Activated gamma-delta T cell treated with Interleukin-2 at 50 U/mL for 16 hours (primary cell): ENCODE measurements at places on chromosomes 1 and 21.
A peak's percentile ranks its signal among the peaks of the same experiment; 100 is the strongest.

DNA sequence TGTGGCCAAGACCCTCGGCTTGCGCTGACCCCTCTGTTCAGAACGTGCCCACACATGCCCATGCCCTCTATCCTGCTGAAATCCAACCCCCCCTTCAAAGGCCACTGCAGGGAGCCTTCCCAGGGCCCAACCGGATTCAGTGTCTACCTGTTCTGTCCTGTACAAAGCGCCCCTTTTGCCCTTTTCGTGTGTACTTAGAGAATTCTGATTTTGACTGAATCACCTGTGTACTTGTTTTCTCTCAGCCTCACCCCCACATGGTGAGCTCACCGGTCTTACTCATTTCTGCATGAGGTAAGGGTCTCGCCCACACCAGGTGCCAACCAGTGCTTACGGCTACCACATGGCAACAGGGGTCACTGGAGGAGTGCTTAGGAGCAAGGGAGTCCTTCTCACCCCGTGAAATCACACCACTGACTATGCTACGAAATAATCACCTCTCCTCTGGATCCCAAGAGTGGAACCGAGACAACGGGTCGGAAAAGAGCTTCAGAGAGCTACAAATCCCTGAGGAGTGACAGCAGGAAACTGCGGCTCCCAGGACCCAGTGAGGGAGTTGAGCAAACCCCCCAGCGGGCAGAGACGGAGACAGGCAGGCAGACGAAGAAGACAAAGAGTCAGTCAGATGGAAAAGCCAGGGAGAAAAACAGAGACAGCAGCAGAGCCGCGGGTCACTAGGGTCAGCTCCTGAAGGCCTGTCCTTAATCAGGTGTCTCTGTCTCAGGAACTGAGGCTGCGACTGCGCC, 2.1 kb upstream of the S100A2 start:
- DNase-seq = no peak

DNA sequence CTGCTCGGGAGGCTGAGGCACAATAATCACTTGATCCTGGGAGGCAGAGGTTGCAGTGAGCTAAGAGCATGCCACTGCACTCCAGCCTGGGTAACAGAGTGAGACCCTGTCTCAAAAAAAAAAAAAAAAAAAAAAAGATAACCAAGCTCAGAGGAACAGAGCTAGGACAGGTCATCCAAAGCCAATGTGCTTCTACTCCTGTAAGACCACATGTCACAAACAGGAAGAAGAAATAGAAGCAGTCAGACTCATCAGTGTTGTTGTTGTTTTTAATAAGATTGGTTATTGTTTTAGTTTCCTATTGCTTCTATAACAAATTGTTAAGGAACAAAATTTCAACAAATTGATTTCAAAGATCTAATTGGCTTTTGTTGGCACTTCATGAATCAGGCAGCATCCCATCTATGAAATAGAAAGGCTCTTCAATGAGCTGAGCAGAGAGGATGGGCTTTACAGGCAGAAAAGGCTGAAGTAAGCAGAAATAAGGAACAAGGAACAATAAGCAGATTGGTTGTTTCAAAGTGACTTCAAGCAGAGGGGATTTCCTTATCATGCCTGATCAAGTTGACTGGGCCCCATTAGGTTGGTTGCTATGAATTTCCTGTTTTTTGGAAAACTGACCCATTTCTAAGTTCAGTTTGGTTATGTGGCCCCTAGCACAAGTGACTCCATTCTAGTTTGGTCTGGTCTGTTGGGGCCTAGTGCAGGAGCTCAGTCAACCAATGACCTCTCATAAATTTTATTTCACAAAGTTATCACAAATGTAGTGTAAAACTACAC, 6.0 kb upstream of the AKNAD1 start:
- no peak for DNase-seq

DNA sequence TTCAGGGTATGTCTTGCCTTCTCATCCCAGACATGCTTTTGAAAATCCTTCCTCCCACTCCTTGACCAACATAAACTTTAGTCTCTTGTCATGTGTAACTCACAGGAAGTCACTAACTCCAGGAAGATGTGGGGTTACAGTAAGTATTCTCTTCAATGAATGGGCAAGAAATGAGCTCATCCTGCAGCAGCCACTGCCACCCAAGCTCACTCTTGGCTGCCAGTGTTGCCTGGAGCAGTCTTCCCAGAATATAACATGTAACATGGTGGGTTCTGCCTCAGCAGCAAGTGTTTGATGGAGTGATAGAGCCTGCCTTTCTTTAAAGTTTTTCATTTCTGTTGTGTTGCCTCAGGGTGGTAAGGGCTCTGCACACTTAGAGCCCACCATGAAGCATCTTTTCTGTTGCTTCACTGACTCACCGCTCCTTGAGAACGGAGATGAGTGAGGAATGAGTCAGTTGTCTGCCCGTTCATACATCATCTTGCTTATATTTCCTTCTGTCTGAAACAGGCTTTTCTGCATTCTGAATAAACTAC, 187.0 kb downstream of the TPR start:
- no peak for DNase-seq

DNA sequence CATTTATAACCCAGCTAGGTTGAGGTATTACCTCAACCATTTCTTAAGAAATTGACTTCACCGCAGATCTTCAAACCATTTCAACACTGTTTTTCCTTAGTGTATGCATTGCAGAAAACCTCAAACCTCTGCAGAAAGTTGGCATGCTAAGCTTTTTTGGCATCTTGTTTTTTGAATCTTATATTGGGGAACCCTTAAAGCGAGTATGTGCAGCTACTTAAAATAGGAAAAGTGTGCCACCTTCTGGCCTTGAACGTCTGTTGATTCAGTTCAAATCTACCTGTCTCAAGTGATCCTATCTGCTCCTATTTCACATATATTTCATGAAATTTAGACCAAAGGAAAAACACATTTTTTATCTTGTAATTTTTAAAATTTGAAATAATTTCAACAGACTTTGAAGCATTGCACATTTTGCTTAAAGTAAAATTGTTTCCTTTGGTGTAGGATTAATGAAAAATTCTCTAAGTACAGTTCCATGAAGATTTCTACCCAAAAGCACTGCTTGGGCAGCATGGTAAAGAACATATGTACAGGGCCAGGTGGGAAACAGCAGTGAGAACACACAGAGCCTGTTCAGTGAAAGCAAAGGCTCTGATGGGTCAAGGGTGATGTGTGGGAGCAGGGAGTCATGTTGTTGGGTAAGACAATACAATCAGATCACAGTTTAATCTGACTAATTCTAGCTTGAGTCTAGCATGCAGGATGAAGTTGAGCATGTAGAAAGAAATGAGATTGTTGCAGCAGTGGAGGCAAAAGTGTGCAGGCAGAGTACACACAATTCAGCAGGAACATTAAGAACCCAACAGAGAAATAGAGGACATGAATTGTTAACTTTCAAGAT, 17.2 kb downstream of the HENMT1 start:
- DNase-seq = peak; percentile 53

DNA sequence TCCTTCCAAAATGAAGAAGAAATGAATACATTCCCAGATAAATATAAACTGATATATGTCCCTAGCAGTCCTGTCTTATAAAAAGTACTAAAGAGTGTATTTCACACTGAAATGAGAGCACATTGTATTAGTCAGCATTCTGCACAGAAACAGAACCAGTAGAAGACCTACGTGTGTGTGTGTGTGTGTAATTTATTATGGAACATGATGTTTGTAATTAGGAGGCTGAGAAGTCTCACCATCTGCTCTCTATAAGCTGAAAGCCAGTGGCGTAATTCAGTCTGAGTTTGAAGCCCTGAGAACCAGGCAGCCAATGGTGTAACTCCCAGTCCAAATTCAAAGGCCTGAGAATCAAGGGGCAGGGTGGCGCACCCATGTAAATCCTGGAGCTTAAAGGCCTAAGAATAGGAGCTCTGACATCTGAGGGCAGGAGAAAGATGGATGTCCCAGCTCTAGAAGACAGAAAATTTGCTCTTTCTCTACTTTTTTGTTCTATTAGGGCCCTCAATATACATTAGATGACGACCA, 146.5 kb upstream of the LYPLAL1 start:
- DNase-seq = no peak

- DNase-seq = no peak
Observed at GRCh38 chr1:19029191-19030085, 73.0 kb upstream of the IFFO2 start.

DNA sequence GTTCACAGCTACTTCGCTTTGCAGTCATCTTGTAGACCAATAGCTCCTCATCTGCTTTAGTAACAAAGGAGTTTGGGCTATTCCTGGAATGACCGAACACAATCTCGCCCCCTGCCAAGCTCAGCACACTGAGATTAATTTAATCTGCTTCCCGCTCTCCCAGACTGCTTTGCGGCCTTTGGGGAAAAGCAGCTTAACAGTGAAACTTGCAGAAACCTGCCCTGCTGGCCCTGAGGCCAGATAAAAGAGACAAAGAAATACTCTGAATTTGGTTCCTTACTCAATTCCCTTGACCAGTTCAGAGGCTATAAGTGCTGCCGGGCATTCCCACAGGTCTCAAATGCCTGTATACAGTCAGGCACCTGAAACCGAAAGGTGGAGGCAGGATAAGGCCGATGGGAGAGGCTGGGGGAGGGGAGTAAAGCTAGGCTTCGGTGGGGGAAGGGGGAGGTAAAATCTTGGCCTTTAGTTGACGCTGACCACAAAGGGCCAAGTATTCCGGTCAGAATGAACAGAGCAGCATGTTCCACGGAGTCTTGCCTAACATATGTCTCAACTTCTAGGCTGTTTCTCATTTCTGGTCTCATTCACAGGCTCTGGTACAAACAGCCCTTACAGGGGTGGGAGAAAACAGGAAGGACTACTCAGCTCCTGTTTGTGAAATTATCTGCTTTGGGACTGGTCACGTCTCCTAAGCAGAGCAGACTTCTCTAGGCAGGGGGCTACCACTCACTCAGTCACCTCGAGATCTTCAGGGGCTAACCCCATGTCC, 17.7 kb upstream of the A3GALT2 start:
- DNase-seq = no peak

DNA sequence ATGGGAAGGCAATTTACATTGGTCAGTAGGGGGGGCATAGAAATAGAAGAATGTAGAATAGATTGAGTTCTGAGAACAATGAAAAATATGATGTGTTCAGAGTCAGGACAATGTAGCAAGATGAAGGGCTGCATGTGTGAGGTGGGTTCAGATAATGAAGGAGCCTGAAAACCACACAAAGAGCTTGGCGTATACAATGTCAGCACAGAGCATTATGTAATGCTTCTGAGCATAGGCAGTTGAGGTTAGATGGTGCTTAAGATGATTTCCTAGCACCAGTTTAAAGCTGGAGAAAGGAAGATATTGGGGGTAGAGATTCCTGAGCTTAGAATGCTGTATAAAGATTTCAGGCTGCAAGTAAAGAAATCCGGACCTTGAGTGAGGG, 202.0 kb upstream of the SNX7 start:
- no peak for DNase-seq

GRCh38 chr1:54335755-54336108, 70.5 kb downstream of the SSBP3 start:
- no peak for DNase-seq

DNA sequence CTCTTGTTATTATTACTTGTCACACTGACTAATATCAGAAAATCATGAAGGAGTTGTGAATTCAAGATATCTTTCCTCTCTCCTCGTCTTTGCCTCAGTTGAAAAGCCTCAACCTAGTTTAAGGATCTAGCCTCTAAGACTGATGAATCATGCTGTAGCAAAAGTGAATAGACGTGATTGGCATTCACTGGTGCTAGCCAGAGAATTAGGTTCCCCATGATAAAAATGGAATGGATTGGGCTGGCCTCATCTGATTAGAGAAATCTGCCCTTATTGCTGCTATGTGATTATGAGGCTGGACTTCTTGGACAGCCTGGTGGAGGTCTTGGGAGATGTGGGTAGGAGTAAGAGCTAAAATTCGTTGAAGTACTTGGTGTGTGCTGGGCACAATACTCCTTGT, 208.2 kb downstream of the BACH1 start:
- DNase-seq = no peak

DNA sequence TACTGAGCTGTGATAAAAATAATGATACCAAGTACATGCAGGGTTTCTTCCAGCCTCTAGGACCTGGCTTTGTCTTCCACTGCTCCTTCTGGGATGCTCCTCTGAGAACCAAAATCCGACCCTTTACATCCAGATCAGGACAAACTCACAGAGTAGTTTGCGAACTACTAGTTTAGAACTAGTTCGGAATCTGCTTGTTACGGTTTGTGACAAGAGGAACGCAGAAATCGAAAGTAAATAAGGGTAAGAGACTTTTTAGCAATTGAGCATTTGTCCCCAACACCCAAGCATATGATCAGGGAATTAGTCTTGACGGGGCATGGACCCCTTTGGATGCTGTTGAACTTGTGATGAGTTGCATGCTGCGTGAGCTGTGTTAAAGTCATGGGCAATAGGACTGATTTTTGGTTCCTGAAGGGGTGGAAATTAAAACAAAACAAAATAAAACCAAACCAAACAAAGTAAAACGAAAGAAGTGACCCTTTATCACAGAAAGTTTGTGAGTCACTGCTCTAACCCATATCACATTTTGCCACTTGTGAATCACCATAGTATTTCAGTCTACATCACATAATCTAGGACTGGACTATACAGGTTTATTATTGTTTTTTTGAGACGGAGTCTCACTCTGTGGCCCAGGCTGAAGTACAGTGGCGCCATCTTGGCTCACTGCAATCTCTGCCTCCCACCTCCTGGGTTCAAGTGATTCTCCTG, 35.7 kb upstream of the ERRFI1 start:
- no peak for DNase-seq

DNA sequence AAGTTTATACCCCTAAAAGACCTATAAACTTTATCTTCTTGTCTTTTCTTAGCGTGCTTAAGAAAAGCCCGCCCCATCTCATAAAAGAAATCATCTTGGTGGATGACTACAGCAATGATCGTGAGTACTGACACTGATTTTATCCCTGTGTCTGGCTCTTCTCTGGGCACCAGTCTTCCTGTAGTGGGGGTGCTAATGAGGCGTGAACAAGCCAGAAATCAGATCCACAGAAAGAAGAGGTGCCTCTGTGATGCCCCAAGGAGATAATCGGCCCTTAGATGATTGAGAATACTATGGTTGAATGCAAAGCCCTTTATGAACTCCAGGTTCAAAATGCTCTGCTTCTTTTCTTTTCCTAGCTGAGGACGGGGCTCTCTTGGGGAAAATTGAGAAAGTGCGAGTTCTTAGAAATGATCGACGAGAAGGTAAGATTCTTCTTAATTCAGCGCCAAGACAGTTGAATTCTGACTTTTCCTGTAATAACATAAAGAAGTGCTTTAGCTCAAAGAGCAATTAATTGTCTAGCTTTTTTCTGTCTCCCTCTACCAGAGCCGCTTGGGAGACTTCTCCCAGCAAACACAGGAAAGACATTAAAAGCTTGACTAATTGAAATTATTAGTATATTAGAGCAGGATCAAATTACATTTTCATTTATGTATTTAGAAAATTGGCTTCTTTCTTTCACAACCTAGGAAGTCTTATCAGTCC, 169.4 kb downstream of the GALNT2 start:
- no peak for DNase-seq

DNA sequence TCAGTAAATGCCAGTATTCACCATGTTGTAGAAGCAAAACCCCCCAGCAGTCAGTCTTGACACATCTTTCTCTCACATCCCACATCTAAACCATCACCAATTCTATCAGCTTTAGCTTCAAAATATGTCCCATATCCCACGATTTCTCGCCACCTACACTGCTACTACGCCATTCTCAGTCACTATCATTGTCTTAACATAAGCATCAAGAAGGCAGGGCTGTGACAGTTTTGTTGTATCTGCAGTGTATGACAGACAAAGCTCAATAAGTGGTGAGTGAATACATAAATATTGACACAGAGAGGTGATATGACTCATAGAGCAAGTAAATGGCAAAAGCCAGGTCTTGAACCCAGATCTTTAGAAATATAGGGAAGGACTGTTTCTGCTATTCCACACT, 59.9 kb downstream of the JAK1 start:
- no peak for DNase-seq

GRCh38 chr1:59967780-59968179, 41.2 kb upstream of the CYP2J2 start:
- no peak for DNase-seq

GRCh38 chr1:101131239-101131843, 105.5 kb upstream of the S1PR1 start:
- no peak for DNase-seq
